ENCODE measurements at places on chromosomes 2 and 18.

- DNase-seq: no peak
These were observed 37.6 kb downstream of the ABCB11 start for GRCh38 chr2:168993538-168993937.

DNA sequence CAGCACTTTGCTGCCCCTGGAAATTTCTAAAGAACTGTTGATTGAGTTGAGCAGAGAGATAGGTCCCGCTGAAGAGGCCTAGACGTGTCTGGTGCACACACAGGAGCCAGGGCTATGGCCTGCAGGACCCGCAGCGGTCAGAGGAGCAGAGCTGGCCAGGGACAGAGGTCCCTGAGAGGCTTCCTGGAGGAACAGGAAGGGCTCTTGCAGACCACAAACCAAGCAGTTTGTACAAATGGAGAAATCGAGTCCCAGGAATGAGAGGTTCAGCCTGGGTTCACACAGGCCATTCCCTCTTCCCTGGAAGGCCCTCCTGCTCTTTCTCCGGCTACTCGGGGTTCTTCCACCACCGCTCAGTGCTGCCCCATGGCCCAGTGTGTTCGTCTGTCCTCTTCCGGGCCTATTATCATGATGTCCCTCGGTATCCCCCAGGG is 1.2 kb upstream of the BIN1 start:
- no peak for DNase-seq

- DNase-seq: no peak
These were observed 111.5 kb downstream of the TTC32 start for GRCh38 chr2:19790291-19790690.

- no peak for DNase-seq
These were observed 37.2 kb downstream of the CREG2 start for GRCh38 chr2:101349893-101350662.

DNA sequence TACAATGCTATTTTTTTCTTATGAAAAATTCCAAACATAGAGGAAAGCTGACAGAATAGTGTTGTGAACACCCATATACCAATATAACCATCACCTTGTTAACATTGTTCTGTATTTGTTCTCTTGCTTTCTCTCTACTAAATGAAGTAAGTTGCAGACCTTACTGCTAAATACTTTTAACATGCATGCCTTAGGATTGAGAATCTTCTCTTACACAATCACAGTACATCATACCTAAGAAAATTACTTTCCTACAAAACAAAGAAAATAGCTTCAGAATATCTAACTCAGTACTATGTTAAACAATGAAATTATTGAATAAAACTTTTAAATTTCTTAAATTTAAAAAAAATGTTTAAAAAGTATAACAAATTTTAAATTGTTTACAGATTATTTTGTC is 136.5 kb downstream of the UBR3 start:
- no peak for DNase-seq

GRCh38 chr2:160674146-160674750 is 180.6 kb upstream of the RBMS1 start:
- DNase-seq: no peak

GRCh38 chr18:12009581-12010140 is 28.4 kb downstream of the IMPA2 start:
- DNase-seq: no peak
